Sciatic nerve (tissue), 2 donors: ENCODE measurements at places on chromosomes 4 and X. TPM values are rescaled to one million over a fixed set of nuclear protein-coding genes. Genes with fewer than 3 reads are reported as not detected.

SUPT20HL2 gene
- total RNA-seq = not detected

TLR1 gene
- 28.9 TPM for total RNA-seq

IL13RA2 gene
- 1.5 TPM for total RNA-seq

MAGEC1 gene
- not detected for total RNA-seq

NSG1 gene
- total RNA-seq = 12.2 TPM

POU3F4 gene
- not detected for total RNA-seq

PNCK gene
- 1.6 TPM for total RNA-seq

PRICKLE3 gene
- 9.9 TPM for total RNA-seq

ITIH6 gene
- total RNA-seq = not detected

GLRA3 gene
- not detected for total RNA-seq

VGLL1 gene
- total RNA-seq = not detected

- DNase-seq = no peak
Observed at GRCh38 chr4:1722551-1723118, 1.3 kb downstream of the TACC3 start.

DNA sequence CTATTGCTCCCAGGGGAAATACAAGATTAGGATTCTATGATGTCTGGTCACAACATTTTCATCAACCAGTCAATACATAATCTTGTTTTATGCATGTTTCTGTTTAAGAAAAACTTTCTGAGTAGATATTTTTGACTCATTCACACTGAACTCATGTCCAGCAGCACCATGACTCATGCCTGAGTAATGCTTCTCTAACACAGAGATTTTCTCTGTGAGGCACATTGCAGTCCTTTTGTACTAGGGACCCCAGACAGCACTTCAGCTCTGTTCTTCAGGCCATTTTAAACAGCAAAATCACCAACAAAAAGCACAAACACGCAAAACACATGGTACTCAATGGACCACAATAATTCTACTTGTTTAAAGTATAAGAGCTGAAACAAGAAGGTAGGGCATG lies 83.6 kb downstream of the MXRA5 start:
- no peak for DNase-seq

GRCh38 chrX:1476682-1477081 lies 24.0 kb upstream of the ASMTL start:
- DNase-seq = no peak

- DNase-seq = no peak
Observed at GRCh38 chr4:121998024-121998423, 46.2 kb upstream of the TRPC3 start.

DNA sequence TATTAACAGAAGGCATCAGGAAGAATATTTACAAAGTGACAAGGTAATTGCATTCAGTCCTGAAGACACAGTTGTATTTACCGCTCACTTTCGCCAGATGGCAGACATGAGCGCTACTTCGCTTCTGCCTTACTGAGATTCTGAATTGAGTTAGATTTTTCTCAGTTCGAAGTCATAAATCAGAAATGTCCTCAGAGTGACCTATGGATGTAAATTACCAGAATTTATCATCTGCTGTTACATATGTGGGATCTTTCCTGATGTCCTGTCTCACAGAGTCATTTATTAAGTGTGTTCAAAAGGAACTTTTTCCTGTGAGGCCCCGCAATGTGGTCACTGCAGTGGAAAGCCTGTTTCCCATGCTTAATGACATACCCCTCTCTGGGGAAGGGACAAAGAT lies 97.3 kb upstream of the DCLK2 start:
- DNase-seq = peak; percentile 68

DNA sequence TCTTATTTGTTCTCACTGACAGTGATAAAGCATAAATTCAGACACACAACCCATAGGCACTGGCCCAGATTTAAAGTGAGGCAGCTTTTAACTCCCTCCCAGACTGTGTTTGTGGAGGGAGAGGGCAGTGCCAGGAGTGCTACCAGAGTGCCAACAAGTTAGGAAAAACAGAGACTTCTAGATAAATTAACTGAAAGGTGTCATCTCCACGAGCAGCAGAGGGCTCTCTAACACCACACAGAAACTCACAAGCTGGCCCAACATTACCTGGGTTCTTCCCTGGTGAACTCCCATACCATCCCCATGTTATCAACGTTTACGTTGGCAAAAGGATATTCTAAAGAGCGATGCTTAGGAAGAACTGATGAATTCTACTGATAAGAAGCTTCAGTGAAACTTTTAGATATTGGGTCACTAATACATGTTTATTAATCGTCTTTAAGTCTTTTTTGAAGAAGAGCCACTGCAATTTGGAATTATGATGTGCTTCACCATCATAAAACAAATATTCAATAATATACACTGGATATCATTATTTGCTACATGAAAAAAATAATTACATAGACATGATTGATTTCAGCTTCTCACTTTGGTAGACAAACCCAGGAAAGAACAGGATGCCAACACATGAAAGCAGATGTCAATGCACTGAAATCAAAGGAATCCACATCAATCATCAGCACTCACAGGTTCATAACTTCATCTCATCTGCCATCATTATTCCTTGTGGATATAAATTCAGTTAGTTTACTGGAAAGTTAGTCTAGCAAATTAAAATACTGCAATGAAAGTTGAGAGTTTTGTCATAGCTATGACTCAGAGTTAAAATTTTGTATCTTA lies 121.2 kb upstream of the NAP1L5 start:
- no peak for DNase-seq

DNA sequence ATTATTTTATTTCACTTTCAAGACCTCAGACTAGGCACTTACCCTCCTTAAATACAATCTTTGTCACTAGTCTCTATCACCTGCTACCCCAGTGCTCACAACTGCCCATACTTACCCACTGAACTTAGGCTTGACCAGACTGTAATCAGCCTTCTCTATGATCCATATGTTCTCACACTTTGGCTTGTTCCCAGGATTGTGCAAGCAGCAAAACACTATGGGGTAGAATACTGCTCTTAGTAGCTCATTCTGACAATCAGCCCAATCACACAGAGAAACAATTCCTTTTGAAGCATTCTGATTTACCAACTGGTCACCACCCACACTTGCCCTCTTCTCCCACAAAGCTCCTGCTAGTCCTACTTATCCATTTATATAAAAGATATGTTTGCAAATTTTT lies 878.3 kb downstream of the FSTL5 start:
- no peak for DNase-seq

GRCh38 chr4:23412701-23413100 lies 477.1 kb downstream of the PPARGC1A start:
- no peak for DNase-seq

DNA sequence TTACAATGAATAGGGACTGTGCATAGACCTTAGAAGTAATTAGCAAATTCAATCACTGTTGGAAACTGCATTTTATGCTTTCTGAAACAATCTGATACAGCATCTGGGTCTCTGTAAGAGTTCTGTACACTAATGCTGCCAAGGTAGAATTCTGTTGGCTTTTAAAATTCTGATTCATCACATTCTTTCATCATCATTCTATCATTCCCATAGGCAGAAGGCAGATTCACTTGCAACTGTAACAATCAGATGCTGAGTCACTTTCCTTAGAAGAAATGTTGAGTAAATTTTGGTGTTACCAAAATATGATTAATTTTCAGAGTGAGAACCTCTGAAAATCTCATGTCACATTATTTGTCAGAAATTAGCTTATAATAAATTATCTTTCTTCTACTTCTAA lies 267.2 kb downstream of the MAPK10 start:
- no peak for DNase-seq

- no peak for DNase-seq
Observed at GRCh38 chrX:18424482-18425198, 768 bp upstream of the CDKL5 start.

DNA sequence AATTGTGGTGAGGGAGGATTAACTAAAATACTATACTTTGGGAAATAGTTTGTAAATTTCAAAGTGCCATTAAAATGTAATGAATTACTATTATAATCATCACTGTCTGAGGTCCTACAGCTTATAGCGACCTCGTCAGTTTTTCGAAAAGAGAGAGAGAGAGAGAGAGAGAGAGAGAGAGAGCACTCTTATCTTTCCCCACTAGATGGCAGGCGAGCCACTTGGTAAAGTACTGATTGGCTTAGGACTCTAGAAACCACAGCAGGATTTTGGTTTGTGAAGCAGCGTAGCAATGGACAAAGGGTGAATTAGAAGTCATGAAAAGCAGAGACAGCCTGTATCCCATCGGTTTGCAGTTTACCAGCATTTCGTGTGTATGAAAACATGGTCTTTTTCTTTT lies 52.5 kb downstream of the LINC00632 start:
- peak; percentile 66 for DNase-seq

- no peak for DNase-seq
Observed at GRCh38 chr4:139191373-139191772, 14.4 kb upstream of the ELF2 start.

DNA sequence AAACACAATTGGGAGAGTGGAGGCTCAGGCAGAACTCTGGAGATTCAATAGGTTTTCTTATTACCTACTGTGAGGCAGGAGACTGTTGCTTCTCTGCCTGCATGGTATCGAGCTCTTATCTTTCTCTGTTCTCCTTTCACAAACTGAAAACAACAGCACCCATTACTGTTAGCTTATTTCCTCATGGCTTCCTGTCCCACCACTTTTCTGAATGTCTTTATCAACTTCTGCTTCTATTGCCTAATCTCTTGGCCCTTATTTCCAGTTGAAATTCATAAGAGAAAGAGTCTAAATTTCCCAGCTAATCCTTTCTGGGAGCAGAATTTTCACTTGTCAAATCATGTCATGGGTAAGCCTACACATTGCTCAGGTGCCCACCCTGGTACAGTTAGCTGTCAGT lies 46.8 kb upstream of the NDST3 start:
- no peak for DNase-seq

- DNase-seq = no peak
Observed at GRCh38 chr4:187840814-187841213, 154.8 kb upstream of the ZFP42 start.

- DNase-seq = no peak
Observed at GRCh38 chr4:20878806-20879205, 178.5 kb downstream of the PACRGL start.

- DNase-seq = peak; percentile 17
Observed at GRCh38 chrX:9683350-9683749, 82.3 kb downstream of the GPR143 start.

- DNase-seq = peak; percentile 85
Observed at GRCh38 chr4:139266583-139267257, 13.3 kb downstream of the MGARP start.
